ENCODE measurements at places on chromosomes 12 and 14.

- no peak for DNase-seq
Observed at GRCh38 chr12:104600036-104600712, 143.4 kb downstream of the CHST11 start.

GRCh38 chr14:94018308-94018707, 7.8 kb upstream of the OTUB2 start:
- no peak for DNase-seq

DNA sequence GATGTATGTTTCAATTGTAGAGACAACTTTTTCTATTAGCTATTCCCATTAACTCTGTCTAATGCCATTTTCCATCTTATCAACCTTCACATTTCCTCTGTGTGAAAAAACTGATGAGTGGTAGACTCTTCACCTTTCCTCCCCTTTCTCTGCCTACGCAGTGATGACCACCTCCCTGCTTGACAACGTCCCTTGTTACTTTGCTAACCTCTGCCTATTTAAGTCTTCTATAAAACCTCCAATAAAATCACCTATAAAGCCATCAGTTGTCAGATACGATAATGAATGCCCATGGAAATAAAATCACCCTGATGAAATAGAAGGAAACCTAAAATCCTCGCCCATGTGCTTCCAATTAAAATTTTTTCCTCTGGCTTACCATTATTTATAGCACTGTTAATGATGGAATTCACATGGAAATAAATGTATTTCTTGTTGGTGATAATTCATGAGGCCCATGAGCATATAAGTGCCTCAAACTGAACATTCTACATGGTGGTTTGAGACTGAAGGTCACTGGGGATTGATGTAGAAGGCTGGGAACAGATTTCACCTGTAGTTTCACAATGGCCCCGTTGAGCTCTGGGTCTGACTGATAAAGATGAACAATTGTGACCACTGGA, 1454.0 kb upstream of the SEL1L start:
- no peak for DNase-seq

DNA sequence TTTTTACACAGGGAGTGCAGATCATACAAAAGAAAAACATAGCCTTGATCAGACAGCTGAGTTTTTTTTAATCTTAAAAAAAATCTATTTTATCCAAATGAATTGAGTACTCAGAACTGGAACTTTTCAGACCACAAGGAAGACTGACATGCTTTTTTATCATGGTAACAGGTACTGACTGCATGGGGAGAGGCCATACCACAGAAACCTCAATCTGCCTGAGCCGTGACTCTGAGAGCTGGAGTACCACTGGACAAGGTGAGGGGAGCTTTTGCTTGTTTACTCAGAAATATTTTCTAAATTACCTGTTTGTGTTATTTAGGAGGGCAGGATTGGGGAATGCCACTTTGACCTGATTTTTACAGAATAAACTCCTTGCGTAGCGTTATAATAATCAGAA, 143.9 kb downstream of the ALX1 start:
- DNase-seq, result peak; percentile 23

- DNase-seq, result no peak
Observed at GRCh38 chr12:93924367-93924766, 224.0 kb upstream of the PLXNC1 start.

GRCh38 chr12:122097927-122098756, 19.6 kb downstream of the MLXIP start:
- peak; percentile 61 for DNase-seq

DNA sequence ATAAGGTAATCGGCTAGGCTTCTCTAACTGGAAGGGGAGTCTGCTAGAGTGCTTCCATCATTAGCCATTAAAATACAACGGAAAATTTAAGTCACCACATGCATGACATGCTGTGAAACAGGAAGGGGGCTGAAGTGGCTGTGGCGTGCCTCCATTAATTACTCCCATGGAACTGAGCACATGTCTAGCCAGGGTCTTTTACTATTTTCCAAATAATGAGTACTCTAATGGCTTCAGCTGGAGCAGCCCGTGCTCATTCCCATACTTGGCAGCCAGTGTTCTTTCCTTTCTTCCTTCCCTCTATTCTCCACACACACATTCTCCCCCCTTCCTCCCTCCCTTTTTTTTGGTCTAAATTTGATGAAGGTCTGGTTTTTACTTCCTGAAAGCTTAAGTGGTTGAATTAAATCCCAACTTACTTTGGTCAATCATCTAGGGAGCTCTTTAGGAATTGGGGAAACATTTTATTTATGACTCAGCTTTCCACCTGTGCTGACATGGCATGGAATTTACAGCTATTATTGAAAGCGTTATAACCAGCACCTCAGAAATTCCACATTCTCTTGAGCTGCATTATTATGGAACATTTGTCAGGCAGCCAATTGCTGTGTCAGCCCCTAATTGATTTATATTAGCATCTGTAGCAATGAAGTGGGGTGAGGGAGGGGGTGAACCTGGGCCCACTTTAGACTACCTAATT, 72.3 kb downstream of the LRIG3 start:
- DNase-seq, result peak; percentile 1

GRCh38 chr12:48021485-48022179, 17.4 kb upstream of the COL2A1 start:
- no peak for DNase-seq

- DNase-seq, result no peak
Observed at GRCh38 chr12:7114008-7114407, 5.0 kb upstream of the C1RL start.

GRCh38 chr12:63815482-63815852, 29.0 kb upstream of the SRGAP1 start:
- no peak for DNase-seq

DNA sequence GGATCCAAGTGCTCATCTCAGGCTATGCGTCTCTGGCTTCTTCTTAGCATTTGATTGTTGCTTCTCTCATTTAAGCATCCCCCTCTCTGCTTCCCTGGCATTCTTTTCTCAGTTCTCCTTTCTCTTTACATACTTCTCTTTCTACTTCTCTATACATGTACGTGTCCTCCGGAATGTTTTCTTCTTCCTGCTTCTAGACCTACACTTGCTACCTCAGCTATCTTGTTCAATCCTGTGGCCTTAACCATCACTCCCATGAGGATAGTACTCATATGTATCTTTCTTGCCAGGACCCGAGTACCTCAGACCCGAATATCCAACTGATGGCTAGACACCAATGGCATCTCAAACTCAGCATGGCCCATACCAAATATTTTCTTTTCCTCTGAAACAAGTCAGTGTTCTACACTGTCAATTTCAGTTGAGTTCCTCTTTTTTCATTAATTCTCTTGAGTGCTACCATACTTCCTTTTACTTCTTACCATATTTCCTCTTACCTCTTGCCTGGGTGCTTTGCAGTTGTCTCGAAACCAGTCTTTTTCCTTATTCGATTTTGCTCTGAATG, 115.1 kb upstream of the SLC38A2 start:
- peak; percentile 79 for DNase-seq

- DNase-seq, result no peak
Observed at GRCh38 chr12:121314431-121314830, 17.9 kb upstream of the CAMKK2 start.

DNA sequence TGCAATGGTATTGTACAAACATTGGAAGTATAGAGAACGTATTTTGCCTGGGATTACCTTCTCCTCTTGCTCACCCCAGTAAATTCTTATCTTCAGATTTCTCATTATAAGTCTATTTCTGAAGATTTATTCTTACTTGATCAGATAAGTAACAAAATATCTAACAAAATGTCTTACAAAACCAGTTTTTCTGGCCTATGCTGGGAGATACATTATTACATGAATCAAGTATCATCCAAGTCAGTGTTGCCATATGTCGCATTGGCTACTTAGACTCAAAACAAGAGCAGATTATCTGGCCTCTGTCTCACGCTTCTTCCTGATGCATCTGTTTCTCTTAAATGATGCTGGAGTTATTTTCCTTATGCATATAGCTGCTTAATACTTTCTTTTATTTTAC, 408.5 kb downstream of the CCER1 start:
- DNase-seq, result no peak

DNA sequence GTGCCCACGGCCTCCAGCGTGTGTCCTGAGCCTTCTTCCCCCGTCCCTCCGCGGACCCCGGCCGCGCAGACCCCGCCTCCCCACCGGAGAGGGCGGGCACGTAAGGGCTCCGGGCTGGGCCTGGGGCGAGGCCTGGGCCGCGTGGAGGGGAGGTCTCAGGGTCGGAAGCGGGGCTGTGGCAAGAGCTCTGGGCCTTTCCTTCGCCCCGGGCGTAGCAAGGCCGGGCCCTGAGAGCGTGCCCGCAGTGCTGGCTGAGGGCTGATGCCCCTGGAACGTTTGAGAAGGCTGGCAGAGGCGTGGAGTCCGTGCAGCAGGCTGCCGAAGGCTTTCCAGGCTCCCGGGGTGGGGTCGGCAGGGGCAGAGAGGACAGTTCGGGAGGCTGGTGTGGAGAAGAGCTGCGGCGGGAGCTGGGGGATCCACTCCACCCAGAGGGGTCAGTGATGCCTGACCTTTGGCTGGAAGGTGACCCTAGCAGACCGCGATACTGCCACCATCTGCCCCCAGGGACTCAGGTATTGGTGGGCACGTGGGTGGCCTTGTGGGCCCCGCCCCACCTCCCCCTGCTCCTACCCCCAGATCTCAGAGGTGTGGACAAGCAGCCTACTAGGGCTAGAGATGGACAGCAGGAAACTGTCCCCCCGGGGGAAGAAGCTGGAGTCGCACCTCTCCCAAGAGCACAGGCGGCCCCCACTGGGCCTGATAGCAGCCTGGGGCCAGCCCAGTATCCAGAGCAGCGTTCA, 558 bp downstream of the TEX22 start:
- DNase-seq, result peak; percentile 91

DNA sequence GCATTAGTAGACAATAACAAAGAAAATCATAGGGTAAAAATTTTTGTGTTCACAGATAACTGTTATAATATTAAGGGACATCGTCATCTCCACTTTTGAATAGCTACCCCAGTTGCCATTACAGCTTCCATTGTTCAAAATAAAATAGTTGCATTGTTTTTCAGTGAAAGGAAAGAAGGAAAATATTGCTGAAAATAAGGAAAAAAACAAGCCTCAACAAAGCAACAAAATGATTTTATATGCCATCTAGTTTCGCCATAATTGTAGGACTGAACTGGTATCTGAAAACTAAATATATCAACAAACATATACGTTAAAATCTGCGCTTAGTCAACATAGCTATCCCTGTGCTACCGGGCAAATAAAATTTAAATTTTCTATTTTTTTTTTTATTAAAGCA, 3.3 kb downstream of the CDK17 start:
- no peak for DNase-seq

DNA sequence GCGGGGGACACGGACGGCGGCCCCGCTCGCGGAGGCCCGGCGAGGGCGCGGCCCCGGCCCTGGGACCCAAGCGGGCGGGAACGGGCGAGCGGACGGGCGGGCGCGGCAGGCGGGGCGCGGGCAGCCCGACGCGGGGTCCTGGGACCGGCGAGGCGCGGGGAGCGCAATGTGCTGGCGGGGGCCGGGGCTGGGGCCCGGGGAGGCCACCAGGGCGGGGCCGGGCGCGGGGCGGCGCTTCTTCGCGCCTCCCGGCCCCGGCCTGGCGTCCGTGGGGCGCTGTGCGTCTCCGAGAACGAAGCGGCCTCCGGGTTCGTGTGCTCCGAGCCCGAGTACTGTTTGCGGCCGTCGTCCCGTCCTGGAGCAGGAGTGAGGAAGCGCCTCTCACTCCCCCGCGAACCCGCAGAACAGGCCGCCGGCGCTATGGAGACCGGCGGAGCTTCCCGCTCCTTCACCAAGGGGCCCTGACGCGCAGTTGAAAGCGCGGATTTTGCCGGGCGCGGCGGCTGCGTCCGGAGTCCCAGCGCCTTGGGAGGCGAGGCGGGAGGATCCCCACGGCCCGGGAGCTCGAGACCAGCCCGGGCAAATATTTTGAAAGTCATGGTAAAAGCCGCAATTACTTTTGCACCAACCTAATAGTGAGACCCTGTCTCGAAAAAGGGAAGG, 420 bp upstream of the ANKLE2 start:
- DNase-seq, result peak; percentile 96

DNA sequence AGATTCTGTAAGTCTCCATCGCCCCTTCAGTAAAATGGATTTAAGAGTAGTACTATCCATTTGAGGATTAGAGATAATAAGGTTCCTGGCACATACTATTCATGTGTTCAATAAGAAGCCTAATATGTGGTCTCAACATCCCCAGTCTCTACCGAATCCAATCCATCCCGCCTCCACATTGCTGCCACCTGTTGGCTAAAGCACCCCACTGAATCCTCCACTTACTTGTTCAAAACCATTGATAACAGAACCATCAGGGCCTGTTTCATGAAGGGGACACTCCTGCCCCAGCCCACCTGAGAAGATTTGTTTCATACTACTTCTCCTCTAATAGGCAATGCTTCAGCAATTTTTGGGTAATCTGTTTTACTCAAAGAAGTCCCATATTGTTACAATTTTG, 147.5 kb downstream of the SLC2A13 start:
- DNase-seq, result no peak

DNA sequence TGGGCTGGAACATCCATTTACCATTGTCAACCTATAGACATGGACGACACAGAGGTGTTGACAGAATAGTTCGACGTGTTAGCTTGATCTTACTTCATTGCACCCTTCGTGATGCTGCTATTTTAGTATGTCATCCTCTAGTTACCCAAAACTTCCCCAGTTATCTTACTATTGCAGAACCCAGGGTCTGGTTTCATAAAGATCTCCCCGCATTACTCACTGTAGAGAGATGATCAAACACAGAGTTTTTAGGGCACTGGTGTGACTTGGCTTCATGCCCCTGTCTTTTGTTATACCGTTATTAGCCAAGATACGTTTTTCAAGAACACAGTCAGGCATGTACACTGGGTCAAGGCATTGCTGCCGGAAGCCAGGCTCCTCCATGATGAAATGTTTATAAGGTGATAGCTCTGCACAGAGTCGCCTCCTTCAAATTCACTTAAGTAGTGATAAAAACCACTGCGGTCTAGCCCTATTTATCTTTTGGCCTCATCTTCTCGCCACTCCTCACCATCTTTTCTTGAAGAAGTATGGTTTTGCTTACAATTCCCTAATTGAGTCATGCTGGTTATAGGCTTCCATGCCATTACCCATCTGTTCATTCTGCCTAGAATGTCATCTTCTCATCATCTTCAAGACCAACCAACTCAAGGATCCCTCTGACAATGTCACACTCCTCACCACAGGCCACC, 1127.9 kb downstream of the VRK1 start:
- no peak for DNase-seq

GRCh38 chr14:90060965-90061684, 669 bp upstream of the KCNK13 start:
- no peak for DNase-seq

- no peak for DNase-seq
Observed at GRCh38 chr12:107058190-107058589, 35.2 kb downstream of the CRY1 start.

Data from common myeloid progenitor, CD34-positive (primary cell).